ENCODE measurements at places on chromosomes 13 and 19.

GRCh38 chr19:16041299-16041990 lies 34.9 kb upstream of the TPM4 start:
- peak; percentile 79 for DNase-seq

DNA sequence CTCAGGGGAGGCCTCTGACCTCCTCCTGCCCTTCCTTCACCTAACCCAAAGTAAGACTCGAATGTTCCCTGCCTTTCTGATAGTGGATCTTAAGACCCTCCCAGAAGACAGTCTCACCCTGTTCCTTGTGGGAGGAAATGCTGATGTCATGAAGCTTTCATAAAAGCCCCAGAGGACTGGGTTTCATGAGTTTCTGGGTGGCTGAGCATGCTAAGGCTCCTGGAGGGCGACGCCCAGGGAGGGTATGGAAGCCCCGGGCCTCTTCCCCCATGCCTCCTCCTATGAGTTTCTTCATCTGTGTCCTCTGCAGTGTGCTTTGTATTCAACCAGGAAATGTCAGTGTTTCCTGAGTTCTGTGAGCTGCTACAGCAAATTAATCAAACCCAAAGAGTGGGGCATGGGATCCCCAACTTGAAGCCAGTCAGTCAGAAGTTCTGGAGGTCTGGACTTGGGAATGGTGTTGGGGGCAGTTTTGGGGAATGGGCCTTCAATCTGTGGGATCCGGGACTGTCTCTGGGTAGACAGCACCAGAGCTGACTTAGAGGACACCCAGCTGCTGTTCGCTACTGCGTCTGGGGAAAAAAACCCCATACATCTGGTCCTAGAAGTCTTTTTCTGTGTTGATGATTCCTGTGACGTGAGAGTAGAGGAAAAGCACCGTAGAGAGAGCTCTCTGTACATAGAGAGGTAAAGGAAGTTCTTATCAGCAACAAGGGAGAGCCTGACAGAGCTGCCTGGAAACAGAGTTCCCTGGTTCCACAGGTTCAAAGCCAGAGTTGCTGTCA lies 2.0 kb upstream of the LILRB2 start:
- no peak for DNase-seq

- DNase-seq = peak; percentile 75
Measured at GRCh38 chr13:98315466-98315865, 138.4 kb upstream of the RNF113B start.

- DNase-seq = no peak
Measured at GRCh38 chr13:92806215-92806614, 420.4 kb upstream of the GPC6 start.

GRCh38 chr19:48961051-48961649 lies 4.0 kb upstream of the FTL start:
- no peak for DNase-seq

DNA sequence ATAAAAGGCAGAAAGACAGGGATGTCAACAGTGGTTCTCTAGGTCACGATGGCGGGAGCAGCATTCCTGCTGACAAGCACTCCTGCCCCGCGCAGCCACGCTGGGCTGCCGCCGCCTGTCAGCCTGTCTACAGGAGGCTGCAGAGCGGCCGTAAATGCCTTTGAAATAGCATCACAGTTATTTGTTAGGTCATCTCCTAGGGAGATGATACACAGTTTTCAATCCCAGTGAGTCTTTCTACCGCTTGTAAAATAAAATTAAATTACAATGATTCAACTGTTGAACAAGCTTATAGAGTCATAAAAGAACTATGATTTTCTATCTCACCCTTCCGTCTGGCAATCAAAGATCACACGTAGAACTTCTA lies 7.3 kb upstream of the SLC7A9 start:
- no peak for DNase-seq

GRCh38 chr19:52935434-52935833 lies 12.2 kb upstream of the ZNF888 start:
- no peak for DNase-seq

DNA sequence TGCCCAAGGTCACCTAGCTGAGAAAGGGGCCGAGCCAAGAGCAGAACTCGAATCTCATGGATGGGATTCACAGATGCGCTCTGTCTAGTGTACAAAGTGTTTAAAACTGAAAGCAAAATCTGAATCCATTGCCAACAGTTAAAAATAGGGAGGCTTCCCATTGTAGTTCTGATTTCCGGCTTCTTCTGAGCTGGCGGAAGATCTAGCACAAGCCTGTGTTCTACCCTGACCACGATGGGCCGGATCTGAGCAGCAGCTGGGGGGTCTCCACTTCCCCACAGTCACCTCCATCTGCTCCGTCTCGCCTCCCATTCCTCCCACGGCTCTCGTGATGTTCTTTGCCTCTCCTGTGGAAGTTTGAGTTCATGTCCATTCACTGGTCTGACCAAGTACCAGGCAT lies 2.4 kb downstream of the CACNG8 start:
- no peak for DNase-seq

DNA sequence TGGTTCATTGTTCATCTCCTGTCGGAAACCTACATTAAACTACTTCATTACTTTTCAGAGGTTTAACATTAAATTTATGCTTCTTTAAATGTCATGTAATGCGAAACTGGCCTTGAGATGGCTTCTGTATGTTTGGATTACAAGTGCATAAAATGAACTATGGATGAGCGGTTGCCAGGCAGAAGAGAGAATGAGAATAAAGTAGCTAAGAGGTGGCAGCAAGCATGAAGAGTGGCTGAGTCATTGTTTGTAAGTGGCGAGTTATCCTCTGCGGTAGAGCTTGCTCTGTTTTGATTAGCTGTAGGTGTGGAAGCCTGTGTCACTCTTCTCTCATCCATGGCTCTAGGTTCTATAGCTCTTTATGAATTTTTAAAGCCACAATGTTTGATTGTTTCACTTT lies 1139.6 kb upstream of the PCDH9 start:
- DNase-seq = no peak

DNA sequence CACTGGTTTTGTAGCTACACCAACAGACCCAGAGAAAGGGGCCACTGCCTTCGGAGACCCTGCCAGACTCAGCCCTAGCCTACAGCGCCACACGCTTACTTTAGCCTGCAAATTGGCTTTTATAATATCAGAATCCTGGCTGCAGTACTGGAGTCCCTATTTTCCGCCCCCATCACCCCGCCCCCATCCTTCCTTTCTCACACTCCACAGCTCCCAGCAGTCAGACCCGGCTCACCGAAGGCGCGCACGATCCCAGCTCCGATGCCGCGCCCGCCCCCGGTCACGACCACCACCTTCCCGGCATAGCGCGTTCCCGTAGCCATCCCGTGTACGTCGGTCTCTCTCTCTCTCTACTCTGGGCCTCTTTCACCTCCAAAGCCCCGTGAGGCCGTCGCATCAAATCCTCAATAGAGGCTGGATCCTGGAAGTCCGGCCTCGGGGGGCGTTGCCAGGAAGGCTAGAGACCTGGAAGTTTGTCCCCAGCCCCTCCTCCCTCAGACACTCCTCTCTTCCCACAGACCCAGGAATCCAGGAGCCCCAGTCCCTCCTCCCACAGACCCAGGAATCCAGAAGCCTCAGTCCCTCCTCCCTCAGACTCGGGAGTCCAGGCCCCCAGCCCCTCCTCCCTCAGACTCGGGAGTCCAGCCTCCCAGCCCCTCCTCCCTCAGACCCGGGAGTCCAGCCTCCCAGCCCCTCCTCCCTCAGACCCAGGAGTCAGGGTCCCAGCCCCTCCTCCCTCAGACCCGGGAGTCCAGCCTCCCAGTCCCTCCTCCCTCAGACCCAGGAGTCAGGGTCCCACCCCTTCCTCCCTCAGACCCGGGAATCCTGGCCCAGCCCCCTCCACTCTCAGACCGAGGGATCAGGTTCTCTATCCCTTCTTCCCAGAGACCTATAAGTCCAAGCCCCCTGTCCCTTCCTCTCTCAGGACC lies at the start of gene HSD17B14:
TSS of gene HSD17B14 (minus strand) at position 403 of the 929 bp plus-strand sequence. CDS start at position 323, 80 bp downstream.
- DNase-seq = no peak

DNA sequence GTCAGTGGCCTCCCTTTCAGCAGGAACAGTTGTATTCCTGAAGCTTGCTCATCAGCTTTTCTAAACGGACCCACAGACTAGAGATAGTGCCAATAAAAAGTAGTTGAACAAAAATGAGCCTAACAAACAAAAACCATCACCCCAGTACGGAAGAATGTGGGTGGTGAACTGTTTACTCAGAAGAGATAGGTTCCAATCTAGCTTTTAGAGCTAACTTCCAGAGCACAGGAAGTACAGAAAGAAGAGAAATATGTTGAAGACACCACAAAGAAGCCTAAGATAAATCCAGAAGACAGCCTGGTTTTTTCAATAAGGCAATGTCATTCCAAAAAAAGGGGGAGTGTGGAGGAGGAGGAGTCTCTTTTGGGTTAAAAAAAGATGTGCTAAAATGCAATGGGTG lies 2.8 kb upstream of the LMO7 start:
- DNase-seq = no peak

GRCh38 chr19:1102407-1103131 lies 1.2 kb upstream of the GPX4 start:
- no peak for DNase-seq

DNA sequence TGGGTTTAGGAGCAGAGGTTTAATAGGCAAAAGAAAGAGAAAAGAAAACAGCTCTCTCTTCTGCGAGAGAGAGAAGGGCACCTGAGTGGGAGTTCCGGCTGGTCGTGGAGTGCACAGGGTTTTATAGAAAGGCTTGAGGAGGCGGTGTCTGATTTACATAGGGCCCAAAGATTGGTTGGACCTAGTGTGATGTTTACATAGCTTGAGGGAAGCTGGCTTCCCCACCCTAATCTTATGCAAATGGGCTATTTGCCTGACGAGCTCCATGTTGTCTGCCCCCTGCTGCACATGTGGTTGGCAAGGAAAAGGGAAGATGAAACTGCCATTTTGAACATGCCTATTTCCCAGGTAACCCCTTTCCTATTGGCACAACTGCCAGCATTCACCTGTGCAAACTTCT lies 21.5 kb upstream of the MEDAG start:
- no peak for DNase-seq

DNA sequence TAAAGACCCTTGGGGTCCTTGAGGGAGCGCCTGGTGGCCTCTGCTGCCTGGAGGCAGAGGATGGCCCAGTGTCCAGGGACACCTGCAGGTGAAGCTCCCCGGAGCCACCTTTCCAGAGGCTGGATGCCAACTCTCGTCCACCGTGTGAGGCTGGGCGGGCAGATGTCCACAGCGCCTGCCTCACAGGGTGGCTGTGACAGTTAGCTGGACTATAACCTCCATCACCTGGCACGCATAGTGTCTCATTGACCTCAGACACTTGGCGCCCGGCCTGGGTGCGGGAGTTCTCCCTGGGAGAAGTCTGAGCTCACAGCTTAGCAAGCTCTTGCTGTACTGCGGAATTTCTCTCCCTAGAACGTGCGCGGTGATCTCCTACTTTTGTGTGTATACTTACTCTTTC lies 9.8 kb downstream of the BICRA start:
- no peak for DNase-seq

GRCh38 chr19:39512988-39513387 lies 2.0 kb upstream of the SELENOV start:
- no peak for DNase-seq

DNA sequence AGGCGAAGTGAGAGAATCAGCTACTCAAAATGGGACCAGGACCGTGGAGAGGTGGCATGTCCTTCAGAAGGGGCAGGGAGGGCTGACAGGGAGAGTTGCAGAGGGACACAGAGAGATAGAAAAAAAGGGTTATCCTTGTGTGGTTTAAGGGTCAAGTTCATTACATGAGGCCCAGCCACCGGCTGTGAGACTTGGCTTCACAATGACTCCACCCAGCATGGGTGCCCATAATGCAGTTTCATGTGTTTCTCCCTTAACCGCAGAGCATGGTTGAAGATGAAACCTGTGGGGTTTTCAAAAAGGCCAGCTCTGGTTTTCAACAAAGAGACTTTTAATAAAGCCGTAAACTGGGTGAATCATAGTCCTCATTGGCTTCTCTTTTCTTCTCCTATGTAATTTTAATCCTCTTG lies 164.6 kb downstream of the KLF5 start:
- no peak for DNase-seq

DNA sequence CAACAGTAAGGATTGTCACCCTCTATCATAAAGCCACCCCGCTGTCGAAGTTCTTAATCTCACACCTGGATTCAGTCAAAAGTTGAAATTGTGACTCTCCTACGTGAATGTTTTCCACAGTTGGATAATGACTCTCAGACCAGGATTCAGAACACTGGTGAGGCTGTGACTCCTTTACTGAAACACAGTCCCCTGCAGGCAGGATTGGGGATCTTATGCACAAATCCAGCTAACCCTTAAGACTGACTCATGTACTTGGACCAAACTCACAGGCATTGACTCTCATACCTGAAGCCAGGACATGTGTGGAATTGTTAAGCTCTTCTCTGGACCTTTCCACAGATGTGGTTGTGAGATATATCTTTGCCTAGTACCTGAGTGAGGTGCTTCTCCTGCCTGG lies 46.8 kb downstream of the ZNF85 start:
- DNase-seq = no peak

- no peak for DNase-seq
Measured at GRCh38 chr19:41323430-41324125, 13.6 kb downstream of the CCDC97 start.

DNA sequence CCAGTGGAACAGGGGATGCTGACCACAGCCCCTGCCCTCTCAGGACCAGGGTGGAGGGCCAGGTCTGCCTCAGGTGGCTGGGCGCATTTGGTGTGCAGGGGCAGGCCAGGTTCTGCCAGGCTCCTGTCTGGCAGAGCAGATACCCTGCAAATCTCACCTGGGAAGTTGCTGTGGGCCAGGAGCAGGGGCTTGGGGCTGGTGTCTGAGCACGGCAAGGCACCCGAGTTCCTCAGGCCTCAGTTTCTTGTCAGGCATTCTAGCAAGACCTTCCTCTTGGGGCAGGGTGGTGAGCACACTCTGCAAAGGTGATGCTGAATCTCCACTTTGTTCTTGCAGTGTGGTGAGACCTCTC lies 1.1 kb downstream of the CRTC1 start:
- no peak for DNase-seq

DNA sequence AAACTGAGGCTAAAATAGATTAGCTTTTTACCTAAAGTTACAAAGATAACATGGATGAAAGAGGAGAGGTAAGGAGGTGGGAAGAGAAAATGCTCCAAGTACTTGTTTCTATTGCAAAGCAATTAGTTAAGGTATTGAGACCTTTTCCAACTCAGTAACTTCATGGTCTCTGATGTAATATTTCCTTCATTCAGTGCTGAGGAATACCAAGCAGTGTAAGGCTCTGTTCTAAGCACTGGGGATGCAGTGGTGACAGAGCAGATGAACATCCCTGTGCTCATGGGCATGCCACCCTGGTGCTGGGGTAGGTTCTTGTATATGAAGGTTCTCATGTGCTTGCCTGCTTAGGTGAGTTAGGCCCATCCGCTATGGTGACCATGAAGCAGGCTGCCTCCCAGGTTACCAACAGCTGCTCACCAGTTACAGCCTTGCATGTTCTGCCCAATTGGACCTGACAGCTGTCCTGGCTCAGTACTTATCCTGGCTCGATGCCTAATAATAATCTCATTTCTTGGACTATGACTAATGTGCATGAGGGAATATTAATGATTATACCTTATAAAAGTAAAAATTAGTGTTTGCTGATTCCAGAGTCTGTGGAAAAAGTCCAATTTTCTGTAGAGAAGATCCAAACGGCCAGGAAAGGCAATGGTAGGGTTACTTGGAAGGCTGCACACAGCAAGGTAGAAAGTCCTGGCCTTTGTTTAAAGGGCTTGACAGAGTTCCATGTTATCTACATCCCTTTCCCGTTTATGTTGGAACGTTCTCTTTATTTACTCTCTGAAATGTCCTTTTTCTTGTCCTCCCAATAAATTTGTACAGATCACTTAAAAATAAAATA lies 48.3 kb downstream of the LATS2 start:
- DNase-seq = no peak
